ENCODE measurements at places on chromosomes 2 and 18. TPM values are rescaled to one million over a fixed set of nuclear protein-coding genes. Genes with fewer than 3 reads are reported as not detected.

DNA sequence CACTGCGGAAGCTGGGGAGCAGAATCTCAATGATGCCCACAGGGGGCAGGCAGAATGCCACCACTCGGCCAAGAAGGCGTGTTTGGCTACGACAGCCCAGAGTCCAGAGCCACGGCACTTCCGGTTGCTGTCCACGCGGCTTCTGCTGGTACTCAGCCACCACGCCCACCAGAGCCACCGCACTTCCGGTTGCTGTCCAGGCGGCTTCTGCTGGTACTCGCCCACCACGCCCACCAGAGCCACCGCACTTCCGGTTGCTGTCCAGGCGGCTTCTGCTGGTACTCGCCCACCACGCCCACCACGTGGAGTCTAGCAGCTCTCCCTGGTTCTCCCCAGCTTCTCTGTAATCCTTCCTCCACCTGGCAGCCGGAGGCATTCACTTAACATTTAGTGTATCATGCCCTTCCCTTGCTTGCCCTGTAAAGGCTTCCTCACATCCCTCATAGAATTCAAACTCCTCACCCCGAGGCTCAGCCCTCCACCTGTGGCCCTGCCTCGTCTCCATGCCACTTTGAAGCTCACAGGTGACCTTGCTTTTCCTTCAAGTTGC, 40.1 kb upstream of the APCDD1 start:
- no peak overlapping the region for H3K4me3 ChIP-seq
- no peak overlapping the region for H3K27ac ChIP-seq
- peaks cover 2% of the 10 kb centered on the region for H3K27me3 ChIP-seq
- no peak for DNase-seq

- no peaks in the 10 kb centered on the region for H3K36me3 ChIP-seq
- H3K27ac ChIP-seq: no peak overlapping the region
- no peak for DNase-seq
- H3K4me3 ChIP-seq: no peak overlapping the region
- peaks cover 13% of the 10 kb centered on the region for H3K4me1 ChIP-seq
These were observed 44.9 kb downstream of the AQP12A start for GRCh38 chr2:240736281-240737250.

DNA sequence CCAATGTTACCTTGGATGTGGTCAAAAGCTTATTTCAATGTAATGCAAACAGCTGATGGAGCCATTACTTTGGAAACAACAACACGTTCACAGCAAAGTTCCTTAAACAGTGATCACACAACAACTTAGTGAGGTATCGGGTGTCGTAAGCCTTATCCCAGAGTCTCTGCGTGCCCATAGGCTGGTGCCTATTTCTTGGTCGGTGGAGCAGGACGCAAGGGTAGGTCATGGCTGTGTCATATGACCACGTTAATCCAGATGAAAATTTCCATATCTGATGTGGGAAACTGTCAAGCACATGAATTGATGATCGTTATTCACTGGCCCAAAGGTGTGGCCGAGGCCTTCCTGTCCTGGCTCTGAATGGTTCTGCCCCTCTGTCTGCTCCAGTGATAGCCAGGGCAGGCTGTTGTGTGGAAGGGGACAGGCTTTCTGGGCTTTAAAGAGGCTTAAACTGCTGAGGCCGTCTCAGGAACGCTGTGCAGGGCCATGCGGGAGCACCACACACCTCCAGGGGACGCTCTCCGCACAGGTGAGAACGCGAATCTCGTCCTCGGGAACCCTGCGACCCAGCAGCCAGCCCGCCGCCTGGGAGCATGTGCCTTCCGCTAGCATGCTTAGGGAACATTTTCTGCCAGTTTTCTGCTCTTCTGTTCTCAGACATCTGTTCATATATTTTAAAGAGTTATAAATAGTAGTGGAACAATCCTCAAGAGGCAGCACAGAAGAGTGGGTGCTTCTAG, 90.6 kb downstream of the KCTD1 start:
- H3K36me3 ChIP-seq: peaks cover 7% of the 10 kb centered on the region
- H3K4me3 ChIP-seq: no peak overlapping the region
- H3K27me3 ChIP-seq: no peaks in the 10 kb centered on the region
- H3K27ac ChIP-seq: no peak overlapping the region

DNA sequence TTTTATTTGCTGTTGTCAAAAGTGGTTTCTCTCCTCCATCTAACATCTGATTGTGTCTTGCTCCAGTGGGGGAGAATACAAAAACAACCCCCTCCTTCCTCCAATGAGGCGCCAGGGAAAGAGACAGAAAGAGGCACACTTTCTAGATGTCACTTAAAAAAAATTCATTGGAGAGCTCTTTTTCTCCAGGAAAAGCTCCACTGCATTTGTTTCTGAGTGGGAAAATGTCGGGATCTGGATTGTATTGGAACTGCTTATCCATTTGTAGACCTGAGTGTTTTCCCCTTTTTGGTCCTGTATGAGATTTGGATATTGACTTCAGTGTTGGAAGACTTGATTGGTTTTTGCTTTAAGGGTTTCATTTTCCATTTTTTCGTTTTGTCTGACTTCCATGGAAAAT, 995 bp downstream of the MBD5 start:
- no peaks in the 10 kb centered on the region for H3K36me3 ChIP-seq
- H3K4me3 ChIP-seq: peak overlapping the region; percentile 81
- H3K27me3 ChIP-seq: no peaks in the 10 kb centered on the region
- H3K4me1 ChIP-seq: peaks cover 4% of the 10 kb centered on the region
- peak overlapping the region; percentile 99 for H3K27ac ChIP-seq

DNA sequence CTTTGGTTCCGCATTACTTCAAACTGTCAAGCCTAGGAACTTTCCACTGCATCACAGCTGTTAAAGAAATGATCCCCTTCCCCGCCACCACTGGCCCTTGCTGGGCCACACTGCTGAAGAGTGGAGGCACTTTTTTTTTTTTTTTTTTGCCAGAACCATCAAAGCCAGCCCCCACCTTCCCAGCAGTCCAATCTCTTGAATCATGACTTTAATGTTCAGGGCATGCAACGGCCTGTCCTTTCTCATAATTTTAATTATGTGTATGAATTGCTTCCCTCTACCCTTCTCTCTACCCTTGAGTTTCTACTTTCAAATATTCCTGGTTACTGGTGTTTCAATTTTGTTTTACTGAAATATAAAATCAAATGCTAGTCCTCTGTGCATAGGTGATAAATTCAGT, 102.1 kb upstream of the LMAN1 start:
- H3K27me3 ChIP-seq: peaks cover 2% of the 10 kb centered on the region
- no peak overlapping the region for H3K27ac ChIP-seq
- no peak for DNase-seq
- H3K36me3 ChIP-seq: no peaks in the 10 kb centered on the region

DNA sequence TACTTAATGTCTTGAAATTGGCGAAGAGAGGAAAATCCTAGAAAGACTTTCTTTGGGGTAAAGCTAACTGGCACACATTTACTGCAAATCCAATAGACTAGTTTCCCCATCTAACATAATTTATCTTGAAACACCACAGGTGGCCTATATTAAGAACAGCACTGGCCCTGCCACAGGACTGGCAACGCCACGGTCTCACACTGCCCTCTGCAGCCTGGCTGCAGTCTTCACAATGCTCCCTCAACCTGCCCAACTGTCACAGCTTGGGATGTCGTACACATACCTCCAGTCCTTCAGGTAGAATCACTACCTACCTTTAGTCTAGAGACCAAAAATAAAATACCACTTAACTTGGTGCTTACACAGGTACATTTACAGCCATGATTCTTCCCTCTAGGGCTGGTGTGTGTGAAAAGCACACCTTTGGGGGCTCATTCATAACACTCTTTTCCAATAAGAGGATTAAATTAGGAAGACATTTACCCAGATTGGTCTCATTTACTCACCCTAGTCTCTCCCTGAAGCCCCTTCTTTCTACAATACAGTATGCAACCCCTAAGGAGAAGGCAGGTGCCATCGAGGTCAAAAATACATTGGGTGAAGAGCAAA, 222.2 kb downstream of the C1D start:
- DNase-seq: peak; percentile 68
- H3K4me1 ChIP-seq: peaks cover 2% of the 10 kb centered on the region
- H3K36me3 ChIP-seq: no peaks in the 10 kb centered on the region
- H3K4me3 ChIP-seq: no peak overlapping the region

- DNase-seq: peak; percentile 12
- H3K27me3 ChIP-seq: no peaks in the 10 kb centered on the region
- H3K4me1 ChIP-seq: no peaks in the 10 kb centered on the region
- H3K36me3 ChIP-seq: no peaks in the 10 kb centered on the region
- no peak overlapping the region for H3K4me3 ChIP-seq
These were observed 68.4 kb downstream of the SLC16A14 start for GRCh38 chr2:230000118-230000841.

Gene TAF1B
- 12.9 TPM for total RNA-seq

DNA sequence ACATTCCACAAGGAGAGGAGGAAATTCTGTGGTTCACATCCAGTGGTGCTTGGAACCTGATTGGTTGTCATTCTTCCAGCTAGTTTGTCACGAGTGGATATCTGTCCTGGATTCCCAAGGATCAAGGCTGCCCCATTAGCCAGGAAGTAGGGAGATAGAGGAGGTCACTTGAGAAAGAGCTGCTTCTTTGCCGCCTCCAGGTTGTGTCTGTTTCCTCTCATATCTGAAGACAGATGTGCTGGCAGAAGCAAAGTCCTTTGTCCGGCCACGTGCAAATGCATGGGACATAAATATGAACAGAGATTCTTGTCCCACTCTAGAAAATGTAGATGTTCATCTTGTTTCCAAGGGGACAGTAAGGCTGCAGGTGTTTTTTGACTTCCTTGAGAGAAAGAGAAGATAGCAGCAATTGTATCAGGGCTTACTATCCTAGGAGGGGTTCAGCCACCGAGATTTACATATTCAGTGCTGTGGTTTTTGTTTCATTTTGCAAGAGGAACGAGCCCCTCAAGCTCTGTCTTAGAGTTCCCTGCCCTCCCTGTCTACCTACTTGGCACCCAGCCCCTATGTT, 174.4 kb downstream of the RPIA start:
- H3K36me3 ChIP-seq: no peaks in the 10 kb centered on the region
- DNase-seq: no peak
- H3K4me1 ChIP-seq: no peaks in the 10 kb centered on the region
- no peaks in the 10 kb centered on the region for H3K27me3 ChIP-seq
- no peak overlapping the region for H3K27ac ChIP-seq

Gene GNAL
- 1.7 TPM for total RNA-seq
